Large intestine (tissue), 12 donors: ENCODE measurements at places on chromosomes 5 and 9.

GRCh38 chr5:175443514-175444059 is 395 bp downstream of the DRD1 start:
- DNase-seq = peak; percentile 4
- no peak overlapping the region for H3K4me3 ChIP-seq
- no peaks in the 10 kb centered on the region for H3K36me3 ChIP-seq

- H3K4me3 ChIP-seq = no peak overlapping the region
- no peaks in the 10 kb centered on the region for H3K27me3 ChIP-seq
- H3K36me3 ChIP-seq = no peaks in the 10 kb centered on the region
- H3K4me1 ChIP-seq = no peaks in the 10 kb centered on the region
- no peak for DNase-seq
Measured at GRCh38 chr5:3858524-3858923, 262.9 kb downstream of the IRX1 start.

DNA sequence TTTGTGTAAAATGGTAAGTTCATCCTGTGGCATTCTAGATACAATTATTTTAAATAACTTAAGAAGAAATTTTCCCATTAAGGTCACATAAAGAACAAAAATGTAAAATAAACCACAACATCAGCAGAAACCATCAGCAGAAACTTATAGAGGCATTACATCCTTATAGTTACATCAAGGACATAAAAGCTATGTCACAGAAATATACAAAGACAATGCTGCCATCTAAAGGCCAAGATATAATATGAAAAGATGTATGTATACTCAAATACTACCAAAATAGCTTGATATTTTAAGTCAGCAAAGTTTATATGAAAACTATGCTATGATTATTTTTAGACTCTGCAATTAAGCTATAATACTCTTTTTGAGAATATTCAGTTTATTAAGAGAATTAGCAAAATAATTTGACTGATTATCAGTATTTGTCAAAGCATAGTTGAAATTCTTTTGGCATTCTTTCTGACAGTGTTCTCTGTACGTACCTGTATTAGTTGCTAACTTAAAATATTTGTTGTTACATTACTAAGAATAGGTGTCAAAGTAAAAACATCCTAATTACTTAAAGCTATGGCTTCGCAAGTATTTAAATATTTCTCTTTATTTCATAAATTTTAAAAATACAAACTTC is 36.2 kb downstream of the FBXL17 start:
- H3K4me3 ChIP-seq = no peak overlapping the region
- no peaks in the 10 kb centered on the region for H3K36me3 ChIP-seq
- peak; percentile 20 for DNase-seq
- no peaks in the 10 kb centered on the region for H3K27me3 ChIP-seq
- H3K27ac ChIP-seq = no peak overlapping the region

DNA sequence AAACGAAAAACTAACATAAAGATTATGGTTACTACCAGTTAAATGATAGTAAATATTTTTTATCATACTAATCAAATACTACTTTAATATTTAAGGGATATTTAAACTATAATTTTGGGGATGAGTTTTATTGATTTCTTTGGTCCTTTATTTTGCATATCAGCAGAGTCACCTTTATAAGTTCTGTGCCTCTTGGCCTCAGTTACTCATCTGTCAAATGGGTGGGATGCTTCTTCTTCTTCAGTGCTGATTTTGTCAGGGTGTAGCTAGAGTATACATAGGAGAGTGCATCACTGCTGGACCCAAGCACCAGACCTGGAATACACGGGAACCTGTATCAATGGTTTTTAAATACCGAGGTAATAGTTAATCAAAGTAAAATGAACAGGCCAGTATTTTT is 5.6 kb downstream of the ENTREP1 start:
- no peaks in the 10 kb centered on the region for H3K4me1 ChIP-seq
- no peak for DNase-seq
- peaks cover 42% of the 10 kb centered on the region for H3K27me3 ChIP-seq
- H3K36me3 ChIP-seq = no peaks in the 10 kb centered on the region
- H3K4me3 ChIP-seq = no peak overlapping the region

- H3K36me3 ChIP-seq = no peaks in the 10 kb centered on the region
- DNase-seq = no peak
- H3K4me1 ChIP-seq = no peaks in the 10 kb centered on the region
- no peaks in the 10 kb centered on the region for H3K27me3 ChIP-seq
- no peak overlapping the region for H3K27ac ChIP-seq
- H3K4me3 ChIP-seq = no peak overlapping the region
Measured at GRCh38 chr5:118017536-118017935, 970.8 kb downstream of the DTWD2 start.

GRCh38 chr9:115989831-115990230 is 163.8 kb upstream of the PAPPA start:
- no peak overlapping the region for H3K4me3 ChIP-seq
- no peak overlapping the region for H3K27ac ChIP-seq
- H3K4me1 ChIP-seq = no peaks in the 10 kb centered on the region
- DNase-seq = no peak
- H3K36me3 ChIP-seq = no peaks in the 10 kb centered on the region

DNA sequence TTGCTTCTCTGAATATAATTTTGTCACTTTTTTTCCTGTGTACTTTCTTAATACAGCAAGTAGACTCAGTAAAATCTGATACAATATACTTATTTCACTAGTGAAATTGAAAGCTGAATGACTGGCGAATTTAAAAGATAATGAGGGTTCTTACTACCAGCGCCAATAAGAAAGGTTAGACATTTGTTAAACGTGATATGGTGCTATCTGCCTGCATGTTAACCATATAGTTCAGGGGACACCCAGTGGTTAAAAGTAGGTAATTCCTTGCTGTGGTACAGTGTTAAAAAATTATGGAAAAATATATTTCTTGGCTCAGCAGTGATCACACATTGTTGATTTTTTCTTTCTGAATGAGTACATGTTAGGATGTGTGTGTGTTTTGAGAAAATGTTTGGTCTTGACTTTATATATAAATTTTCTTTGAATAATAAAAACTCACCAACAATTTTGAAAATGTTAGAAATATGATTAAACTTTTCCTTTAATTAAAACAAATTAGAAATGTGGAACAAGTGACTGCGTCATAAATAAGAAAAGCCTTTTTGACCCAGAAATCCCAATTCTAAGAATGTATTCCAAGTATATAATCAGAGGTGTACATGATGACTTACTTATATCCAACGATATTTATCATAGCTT is 25.8 kb downstream of the CAST start:
- H3K36me3 ChIP-seq = peaks cover 2% of the 10 kb centered on the region
- no peak overlapping the region for H3K27ac ChIP-seq
- H3K4me3 ChIP-seq = no peak overlapping the region
- no peaks in the 10 kb centered on the region for H3K27me3 ChIP-seq

DNA sequence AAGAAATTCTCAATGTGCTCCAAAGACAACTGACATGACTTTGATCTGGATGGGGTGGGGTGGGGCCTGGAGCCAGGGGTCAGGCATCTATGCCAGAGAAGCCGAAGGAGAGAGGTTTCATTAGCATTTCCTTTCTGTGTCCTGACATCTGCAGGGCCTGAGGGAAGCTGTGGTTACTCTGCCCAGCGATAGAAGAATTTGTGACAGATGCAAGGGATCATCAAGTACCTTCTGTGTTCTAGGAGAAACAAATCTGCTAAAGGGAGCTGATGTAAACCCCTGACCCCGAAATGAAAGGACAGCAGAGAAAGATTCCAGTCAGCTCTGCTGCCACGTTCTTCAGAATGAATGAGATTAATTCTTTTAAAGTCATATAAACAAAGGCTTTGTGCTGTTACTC is 335.7 kb downstream of the PRELID2 start:
- no peaks in the 10 kb centered on the region for H3K27me3 ChIP-seq
- no peaks in the 10 kb centered on the region for H3K36me3 ChIP-seq
- DNase-seq = no peak
- H3K4me3 ChIP-seq = no peak overlapping the region
- peak overlapping the region; percentile 88 for H3K27ac ChIP-seq

DNA sequence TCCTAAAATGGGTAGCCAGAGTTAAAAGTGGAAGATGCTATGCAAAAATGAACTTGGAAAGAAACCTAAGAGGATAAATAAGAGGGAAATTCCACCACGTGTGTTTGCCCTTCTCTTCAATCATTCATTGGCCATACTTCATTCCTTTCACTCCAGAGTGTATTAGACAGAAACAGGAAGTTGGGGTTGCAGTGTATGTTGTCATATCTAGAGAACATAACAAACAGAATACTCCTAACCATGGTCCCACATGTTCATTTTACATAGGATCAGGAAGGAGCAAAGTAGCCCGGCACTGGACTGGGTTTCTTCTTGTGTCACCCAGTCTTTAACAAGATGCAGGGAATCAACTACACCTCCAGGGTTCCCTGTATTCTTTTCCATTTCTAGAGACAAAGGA is 7.6 kb upstream of the GPBP1 start:
- no peaks in the 10 kb centered on the region for H3K36me3 ChIP-seq
- H3K4me3 ChIP-seq = no peak overlapping the region
- no peak overlapping the region for H3K27ac ChIP-seq
- no peak for DNase-seq

DNA sequence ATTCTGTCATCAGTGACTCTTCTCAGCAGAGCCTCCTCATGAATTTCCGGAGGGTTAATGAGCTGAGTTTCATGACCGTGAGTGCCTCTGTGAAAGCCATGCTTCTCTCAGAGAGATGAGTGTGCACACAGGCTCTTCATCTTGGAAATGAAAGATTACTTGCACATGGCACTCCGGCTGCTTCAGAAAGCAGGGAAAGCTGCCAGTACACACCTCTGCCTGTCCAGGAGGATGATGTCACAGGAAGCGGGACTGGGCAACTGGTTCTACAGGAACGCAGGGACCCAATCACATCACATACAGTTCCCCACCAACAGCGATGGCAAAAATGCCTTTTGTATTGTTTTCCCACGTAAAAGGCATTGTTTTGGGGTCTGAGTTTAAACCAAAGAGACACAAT is 286.0 kb upstream of the DAP start:
- no peak for DNase-seq
- no peak overlapping the region for H3K4me3 ChIP-seq
- no peaks in the 10 kb centered on the region for H3K4me1 ChIP-seq
- no peaks in the 10 kb centered on the region for H3K36me3 ChIP-seq
- H3K27ac ChIP-seq = no peak overlapping the region

GRCh38 chr5:44046619-44047364 is 342.4 kb downstream of the FGF10 start:
- H3K4me3 ChIP-seq = no peak overlapping the region
- no peak for DNase-seq
- no peaks in the 10 kb centered on the region for H3K4me1 ChIP-seq
- no peaks in the 10 kb centered on the region for H3K27me3 ChIP-seq

DNA sequence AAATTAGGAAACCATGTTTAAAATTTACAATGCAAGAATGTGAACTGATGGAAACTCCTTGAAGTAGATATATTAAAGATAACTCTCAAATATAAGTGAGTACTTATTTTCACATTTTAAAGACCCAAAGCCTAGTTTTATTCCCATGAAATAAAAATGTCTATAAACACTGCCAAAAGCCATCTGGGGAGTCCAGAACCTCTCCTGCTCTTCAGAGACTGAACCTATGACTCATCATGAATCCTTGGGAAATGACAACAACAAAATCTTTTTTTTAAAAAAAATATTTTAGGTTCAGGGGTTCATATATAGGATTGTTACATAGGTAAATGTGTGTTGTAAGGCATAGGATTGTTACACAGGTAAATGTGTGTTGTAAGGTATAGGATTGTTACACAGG is 33.8 kb upstream of the FYB1 start:
- H3K36me3 ChIP-seq = no peaks in the 10 kb centered on the region
- no peak overlapping the region for H3K27ac ChIP-seq
- no peaks in the 10 kb centered on the region for H3K27me3 ChIP-seq

GRCh38 chr5:147387109-147387508 is 122.8 kb downstream of the DPYSL3 start:
- no peaks in the 10 kb centered on the region for H3K4me1 ChIP-seq
- peak overlapping the region; percentile 5 for H3K27ac ChIP-seq
- no peak overlapping the region for H3K4me3 ChIP-seq
- DNase-seq = no peak

DNA sequence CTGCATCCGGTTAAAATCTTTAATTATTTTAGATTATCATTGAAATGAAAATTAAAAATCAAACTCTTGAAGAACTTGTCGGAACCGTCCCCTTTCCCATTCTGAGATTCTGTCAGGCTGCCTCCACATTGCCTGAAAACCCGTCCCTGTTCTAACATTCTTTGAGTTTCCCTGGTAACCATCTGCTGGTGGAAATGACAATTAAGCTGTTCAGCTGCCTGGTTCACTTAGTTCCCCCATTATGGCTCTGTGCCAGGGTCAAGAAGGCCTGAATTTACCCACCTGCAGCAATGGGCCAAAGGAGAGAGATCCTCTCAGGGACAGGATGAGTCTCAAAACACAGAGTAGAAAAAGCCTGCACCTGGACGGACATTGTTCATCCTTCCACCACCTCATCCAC is 11.8 kb upstream of the TCOF1 start:
- no peak for DNase-seq
- no peak overlapping the region for H3K27ac ChIP-seq
- no peaks in the 10 kb centered on the region for H3K4me1 ChIP-seq
- no peaks in the 10 kb centered on the region for H3K27me3 ChIP-seq
- no peaks in the 10 kb centered on the region for H3K36me3 ChIP-seq

GRCh38 chr5:32278406-32278805 is 34.3 kb downstream of the MTMR12 start:
- H3K27ac ChIP-seq = no peak overlapping the region
- peaks cover 8% of the 10 kb centered on the region for H3K4me1 ChIP-seq
- DNase-seq = no peak
- no peaks in the 10 kb centered on the region for H3K27me3 ChIP-seq

DNA sequence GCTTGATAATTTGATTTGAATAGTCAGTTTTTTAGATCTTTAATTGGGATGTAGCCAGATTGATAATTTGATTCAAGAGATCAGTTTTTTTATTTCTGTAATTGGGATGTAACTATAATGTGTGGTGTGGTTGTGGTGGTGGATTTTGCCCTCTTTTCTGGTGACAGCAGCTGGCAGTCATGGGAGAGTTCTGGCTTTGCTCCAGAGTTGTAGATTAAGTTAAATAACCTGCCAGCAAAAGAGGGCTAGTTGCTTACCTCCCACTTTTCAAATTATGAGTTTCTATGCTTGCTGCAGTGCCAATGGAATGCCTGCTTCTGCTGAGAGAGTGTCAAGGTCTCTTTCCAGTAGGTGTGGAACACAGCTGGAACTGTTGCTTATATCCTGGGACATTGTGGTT is 315.1 kb downstream of the CCDC171 start:
- no peak overlapping the region for H3K4me3 ChIP-seq
- DNase-seq = peak; percentile 59
- no peaks in the 10 kb centered on the region for H3K36me3 ChIP-seq
- no peaks in the 10 kb centered on the region for H3K4me1 ChIP-seq
- no peak overlapping the region for H3K27ac ChIP-seq

DNA sequence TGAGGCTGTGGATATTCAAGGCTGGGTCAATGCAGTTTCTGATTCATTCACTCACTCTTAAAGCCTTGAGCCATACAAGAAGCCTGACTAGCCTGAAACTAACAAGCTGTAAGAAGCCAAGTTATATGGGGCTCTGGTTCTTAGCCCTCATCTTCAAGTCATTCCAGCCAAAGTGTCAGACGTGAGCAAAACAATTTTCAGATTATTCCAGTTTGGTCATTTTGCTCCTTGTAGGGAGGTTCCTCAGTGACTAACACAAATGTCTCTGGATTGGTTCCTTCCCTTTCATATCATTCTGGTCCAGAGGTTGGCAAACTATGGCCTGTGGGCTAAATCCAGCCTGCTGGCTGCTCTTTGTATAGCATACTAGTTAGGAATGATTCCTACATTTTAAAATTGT is 12.5 kb upstream of the SHOC1 start:
- no peak for DNase-seq
- no peaks in the 10 kb centered on the region for H3K36me3 ChIP-seq
- no peaks in the 10 kb centered on the region for H3K27me3 ChIP-seq
- no peak overlapping the region for H3K27ac ChIP-seq
- no peak overlapping the region for H3K4me3 ChIP-seq
